ENCODE measurements at places on chromosomes 4 and X.

DNA sequence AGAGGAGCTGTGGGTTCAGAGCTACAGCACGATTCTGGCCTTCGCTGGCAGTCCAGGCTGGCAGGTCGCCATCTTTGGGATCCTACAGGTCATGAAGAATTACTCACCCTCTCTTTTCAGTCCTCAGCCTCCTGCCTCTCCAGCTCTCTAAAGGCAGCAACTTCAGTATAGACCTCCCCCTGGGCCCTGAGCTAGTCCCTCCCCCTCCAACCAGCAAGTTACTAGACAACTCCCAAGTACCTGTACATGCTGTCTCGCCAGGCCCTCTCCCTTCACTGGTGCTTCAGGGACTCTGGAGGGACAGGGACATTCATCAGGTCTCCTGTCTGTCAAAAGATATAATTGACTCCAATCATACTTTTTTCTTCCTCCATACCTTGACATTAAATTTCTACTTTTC lies at the start of gene GPR119:
TSS of gene GPR119 (minus strand) at position 155 of the 400 bp plus-strand sequence. CDS start 227 bp downstream, outside the sequence.
- no peak for DNase-seq

DNA sequence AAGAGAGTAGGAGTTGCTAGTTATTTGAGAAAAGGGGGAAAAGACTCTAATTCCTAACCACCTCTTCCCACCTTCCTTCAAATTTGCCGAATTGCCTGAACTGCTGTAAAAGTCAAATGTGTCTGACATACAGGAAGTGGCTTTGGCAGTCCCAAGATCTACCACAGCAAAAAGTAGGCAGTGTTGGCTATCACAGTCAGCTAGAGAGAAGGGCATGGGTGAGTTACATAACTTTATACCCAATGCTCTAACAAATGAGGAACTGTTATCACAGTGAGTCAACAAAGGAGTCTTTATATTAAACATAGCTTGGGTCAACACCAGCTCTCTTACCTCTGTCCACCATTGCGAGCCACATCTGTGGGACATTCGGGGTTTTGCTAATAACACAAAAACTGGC lies 2.4 kb upstream of the MBNL3 start:
- DNase-seq: peak; percentile 3

DNA sequence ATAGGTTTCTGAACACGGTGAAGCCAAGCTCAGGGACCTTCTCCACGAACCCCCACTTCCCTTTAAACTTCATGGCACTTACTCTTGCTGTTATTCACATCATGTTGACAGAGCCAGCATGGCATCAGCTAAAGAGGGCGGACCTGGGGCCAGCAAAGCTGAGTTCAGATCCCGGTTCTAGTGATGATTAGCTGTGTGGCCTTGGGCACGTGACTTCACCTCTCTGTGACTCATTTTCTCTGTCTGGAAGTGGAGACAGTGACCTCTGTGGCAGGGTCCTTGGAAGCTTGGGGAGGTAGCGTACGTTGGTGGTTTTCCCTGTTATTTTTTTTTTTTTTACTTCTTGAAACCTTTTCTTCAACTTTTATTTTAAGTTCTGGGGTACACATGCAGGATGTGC lies 13.4 kb downstream of the EVC start:
- DNase-seq: no peak

GRCh38 chr4:140095694-140096482 lies 58.1 kb downstream of the MAML3 start:
- no peak for DNase-seq

DNA sequence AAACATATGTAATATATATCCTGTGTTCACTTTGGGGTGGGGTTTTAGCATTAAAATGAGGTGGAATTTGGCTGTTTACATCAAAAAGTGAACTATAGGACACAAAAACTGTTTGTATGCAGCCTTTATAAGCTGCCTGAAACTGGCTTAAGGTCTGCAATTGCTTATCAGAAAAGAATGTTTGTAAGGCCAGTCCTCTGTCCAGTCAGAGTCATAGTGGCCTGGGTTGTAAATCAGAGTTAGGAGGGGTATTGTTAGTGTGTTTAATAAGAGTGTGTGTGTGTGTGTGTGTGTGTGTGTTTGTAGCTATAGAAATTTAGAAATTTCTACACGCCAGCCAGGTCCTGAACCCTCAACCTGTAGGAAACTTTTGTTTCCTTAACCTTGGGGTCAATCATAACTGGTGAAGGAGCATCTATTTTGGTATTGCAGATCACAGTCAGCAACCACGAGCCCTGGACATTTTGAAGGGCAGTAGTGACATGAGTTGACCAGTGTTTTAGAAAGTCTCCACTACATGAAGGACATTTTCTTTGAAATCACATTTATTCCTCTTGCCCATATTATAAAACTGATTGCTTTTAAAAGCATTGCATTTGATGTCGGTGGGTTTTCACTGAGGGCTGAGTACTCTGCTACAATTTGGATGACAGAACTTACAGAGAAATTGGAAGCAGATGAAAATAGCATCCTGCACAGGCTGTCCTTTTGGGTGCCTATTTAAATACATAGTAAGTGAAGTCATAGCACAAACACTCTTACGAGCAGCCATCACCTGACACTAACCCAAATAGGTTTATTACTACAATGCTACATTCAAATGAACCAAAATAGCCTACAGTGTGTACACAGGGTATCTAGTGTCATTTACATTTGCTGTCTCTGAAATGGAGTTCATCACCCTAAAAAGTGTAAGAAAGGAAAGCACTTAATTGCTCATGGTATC lies 11.2 kb upstream of the TMEM154 start:
- no peak for DNase-seq

- DNase-seq: no peak
Measured at GRCh38 chr4:89164400-89164799, 53.1 kb downstream of the TIGD2 start.

GRCh38 chr4:148353571-148353970 lies 88.6 kb downstream of the NR3C2 start:
- DNase-seq: no peak

- no peak for DNase-seq
Measured at GRCh38 chrX:83169683-83170082, 338.4 kb upstream of the POU3F4 start.

Measured in GM20000 (cell line).